Left ventricle myocardium inferior (tissue), 1 donor: ENCODE measurements at places on chromosomes 3 and 15. TPM values are rescaled to one million over a fixed set of nuclear protein-coding genes. Genes with fewer than 3 reads are reported as not detected.
A peak's percentile ranks its signal among the peaks of the same experiment; 100 is the strongest.

- no peak for DNase-seq
Observed at GRCh38 chr15:32857732-32858131, 139.9 kb downstream of the GREM1 start.

- DNase-seq = no peak
Observed at GRCh38 chr3:99910752-99911290, 93.2 kb downstream of the CMSS1 start.

GRCh38 chr15:65806397-65806796 lies 14.3 kb upstream of the DENND4A start:
- DNase-seq = no peak

DNA sequence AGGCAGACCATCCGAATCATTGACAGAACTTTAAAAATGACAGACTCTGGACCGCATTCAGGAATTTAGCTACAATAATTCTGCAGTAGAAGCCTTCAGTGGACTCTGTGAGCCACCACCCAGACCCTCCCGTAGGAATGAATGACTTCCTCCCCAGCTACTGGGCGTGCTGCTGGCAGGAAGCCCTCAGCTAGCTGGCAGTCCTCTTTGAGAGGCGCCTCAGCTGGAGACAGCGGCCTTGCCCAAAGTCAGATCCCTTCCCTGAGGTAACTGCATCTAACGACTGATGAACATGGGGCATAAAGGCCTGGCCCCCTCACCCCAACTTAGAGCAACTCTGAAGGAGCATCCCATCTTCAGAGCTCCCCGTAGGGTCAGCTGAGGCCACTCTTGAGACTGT lies 25.8 kb downstream of the CRABP1 start:
- DNase-seq = peak; percentile 33

DNA sequence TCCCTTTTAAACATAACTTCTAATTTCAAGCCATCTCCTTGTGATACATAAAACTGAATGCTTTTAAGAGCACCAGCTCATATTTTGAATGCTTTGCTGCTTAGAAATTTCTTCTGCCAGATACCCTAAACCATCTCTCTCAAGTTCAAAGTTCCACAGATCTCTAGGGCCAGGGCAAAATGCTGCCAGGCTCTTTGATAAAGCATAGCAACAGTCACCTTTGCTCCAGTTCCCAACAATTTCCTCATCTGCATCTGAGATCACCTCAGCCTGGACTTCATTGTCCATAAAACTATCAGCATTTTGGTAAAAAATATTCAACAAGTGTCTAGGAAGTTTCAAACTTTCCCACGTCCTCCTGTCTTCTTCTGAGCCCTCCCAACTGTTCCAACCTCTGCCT lies 17.5 kb downstream of the OSTN start:
- DNase-seq = no peak

DNA sequence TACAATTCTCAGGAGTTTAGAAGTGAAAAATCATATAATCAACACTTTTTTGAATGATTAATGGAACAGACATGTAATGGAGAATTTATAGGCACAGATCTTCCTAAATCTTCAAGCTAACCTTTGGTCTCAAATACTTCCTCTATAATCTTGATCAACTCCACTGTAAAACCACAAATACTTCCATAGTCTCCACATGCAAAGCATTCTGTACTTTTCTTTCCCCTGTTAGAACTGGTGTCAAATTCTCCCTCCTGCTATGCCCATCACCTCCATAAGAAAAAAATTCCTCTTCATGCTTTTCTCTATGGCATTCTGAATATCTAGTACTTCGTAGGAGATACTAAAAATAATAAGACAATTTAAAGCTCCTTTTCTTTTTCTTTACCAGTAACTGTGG lies 214.3 kb downstream of the ADAMTS9 start:
- DNase-seq = no peak

DNA sequence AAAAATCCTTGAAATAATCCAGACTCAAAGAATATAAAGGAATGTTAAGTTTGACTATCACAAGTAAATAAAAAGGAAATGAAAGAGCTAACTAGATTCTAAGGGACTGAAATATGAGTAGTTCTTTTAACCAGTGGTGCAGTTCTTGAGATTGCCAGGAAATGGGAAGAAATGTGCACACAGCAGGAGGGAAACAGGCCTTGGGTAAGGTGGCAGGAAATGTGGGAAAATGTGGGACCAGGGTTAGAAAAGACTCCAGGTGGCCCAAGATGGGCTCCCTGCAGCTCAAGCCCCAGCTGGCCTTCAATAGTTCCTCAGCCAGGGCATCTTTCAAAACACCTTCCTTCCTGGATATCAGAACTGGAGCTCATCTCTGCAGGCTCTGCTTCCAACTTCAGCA lies 181.3 kb downstream of the ISL2 start:
- DNase-seq = no peak

DNA sequence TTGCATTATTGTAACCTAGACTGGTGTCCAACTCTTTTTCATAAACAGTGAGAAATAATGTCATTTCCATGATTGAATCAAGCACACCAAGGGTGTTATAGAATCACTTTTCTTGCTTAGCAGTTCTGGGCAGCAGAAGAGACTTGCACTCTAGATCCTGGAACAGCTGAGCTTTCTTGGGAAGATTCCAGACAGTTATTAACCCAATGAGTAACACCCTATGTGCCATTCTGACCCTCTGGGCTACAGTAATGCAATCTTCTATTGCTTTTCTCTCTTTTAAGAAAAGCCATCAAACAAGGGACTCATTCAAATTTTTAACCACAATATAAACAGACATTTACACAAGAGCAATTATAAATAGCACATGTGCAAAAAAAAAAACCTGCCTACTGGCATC lies 39.3 kb upstream of the USP3 start:
- no peak for DNase-seq

GRCh38 chr15:67825881-67826716 lies 790 bp downstream of the SKOR1 start:
- DNase-seq = no peak

- no peak for DNase-seq
Observed at GRCh38 chr3:28564211-28564610, 215.6 kb upstream of the AZI2 start.

DNA sequence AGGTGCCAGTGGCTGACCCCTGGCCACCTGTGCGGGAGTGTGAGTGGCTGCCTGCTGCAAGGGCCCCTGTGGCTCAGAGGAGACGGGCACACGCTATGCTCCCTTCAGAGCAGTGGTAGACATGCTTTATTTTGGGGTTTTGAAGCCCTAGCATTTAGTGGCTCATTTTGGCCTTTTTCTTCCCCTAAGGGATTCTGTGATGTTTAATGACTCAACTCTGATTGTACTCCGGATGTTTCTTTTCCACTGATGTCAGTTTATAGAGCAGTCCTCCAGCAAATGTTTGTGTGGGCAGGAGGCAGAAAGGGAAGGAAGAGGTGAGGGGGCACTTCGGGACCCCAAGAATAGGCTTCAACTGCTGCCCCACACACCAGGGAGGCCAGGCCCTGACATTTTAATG lies 288.9 kb upstream of the C2CD4B start:
- no peak for DNase-seq

DNA sequence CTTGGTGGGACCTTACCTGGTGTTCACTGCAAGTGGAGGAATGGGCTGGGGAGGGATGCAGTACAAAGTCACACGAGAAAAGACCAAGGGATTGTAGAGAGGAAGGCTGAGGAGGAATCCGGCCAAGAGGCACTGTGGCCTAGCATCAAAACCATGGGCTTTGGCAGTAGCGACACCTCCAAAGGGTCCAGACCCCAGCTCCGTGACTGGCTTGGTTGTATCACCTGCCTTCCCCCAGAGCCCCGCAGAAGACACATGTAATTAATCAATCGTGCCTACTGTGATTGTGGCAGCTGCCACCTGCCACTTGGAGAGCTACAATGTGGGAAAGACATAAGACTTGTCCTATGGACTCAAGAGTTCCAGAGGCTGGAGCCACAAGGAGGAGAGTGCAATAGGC lies 54.7 kb downstream of the ST8SIA2 start:
- DNase-seq = no peak

DNA sequence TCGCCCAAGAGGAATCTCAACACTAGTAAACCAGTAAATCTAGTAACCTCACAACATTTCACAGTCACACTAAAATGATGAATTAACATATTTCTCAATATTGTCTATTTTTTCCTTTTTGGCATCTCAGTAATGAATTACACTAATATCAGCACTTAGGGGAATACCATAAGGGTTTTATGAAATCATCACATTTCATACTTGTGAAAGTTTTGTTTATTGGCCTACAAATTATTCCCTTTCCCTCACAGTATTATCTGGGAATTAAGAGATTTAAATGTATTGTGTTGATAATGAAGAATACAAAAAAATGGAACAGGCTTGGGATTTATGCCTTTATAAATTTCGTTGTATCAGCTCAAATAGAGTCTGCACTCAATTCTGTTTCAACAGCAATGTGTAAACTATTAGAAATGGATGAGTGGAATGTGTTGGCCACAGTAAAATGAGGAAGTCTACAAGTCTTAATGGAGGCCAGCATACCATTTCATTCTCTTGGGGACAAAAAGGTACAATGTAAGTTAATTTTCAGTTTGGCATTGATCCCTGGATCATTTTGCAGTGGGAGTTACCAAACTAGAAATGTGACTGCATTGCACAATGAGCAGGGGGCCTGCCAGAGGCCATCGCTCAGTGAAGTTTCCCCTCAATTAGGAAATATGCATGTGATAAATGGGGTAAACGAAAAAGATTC lies 195.4 kb downstream of the FMN1 start:
- peak; percentile 49 for DNase-seq

DNA sequence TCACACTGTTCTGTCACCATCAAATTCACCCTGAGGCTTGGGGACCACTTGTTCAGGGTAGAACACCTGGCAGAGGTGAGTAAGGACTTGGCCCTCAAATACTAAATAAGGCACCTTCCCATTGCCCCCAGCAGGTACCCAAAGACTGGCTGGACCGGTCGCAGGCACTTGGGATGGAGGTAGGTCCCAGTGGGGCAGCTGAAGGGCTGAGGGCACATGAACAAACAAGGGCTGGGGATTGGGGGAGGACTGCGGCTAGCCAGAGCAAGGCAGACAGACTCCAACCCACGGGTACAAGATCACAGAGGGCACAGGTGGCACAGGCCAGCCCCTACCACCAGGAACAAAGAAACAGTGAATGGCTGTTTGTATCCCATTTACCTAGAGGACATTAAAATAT lies 1.9 kb downstream of the MRPS25 start:
- DNase-seq = no peak

GRCh38 chr3:12138044-12138443 lies 20.7 kb downstream of the TIMP4 start:
- DNase-seq = no peak

GRCh38 chr3:186536883-186537844 lies 7.0 kb downstream of the CRYGS start:
- no peak for DNase-seq

- no peak for DNase-seq
Observed at GRCh38 chr3:67294341-67294740, 296.2 kb downstream of the KBTBD8 start.

Gene HRG
- total RNA-seq = not detected

Gene HYKK
- total RNA-seq = 6.9 TPM

Gene KBTBD12
- 41.8 TPM for total RNA-seq

Gene ZNF280D
- 22.0 TPM for total RNA-seq
